ENCODE measurements at places on chromosomes 5 and 9.

GRCh38 chr9:86507212-86507630 is 153.0 kb upstream of the TUT7 start:
- H3K4me3 ChIP-seq = no peak overlapping the region
- no peaks in the 10 kb centered on the region for H3K4me1 ChIP-seq
- H3K36me3 ChIP-seq = no peaks in the 10 kb centered on the region
- peaks cover 6% of the 10 kb centered on the region for H3K27me3 ChIP-seq
- DNase-seq = no peak

DNA sequence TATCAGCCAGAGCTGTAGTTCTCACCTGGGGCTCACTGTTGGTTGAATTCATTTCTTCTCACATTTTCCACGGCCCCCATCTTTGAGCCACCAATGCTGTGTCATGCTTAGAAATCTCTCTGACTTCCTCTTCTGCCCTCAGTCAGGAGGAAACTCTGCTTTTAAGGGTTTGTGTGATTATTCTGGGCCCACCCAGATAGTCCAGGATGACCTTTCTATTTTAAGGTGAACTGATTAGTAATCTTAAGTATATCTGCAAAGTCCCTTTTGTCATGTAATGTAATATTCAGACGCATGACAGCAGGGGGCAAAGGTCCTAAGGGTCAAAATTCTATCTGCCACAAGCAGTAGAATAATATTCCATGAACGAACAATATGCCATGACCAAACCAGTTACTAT is 88.4 kb downstream of the AK8 start:
- H3K4me1 ChIP-seq = peaks cover 10% of the 10 kb centered on the region
- no peak overlapping the region for H3K27ac ChIP-seq
- no peak overlapping the region for H3K4me3 ChIP-seq
- peaks cover 22% of the 10 kb centered on the region for H3K27me3 ChIP-seq
- no peak for DNase-seq
- H3K36me3 ChIP-seq = no peaks in the 10 kb centered on the region

- H3K4me1 ChIP-seq = peaks cover 57% of the 10 kb centered on the region
- H3K27ac ChIP-seq = peak overlapping the region; percentile 86
- DNase-seq = no peak
- no peak overlapping the region for H3K4me3 ChIP-seq
- no peaks in the 10 kb centered on the region for H3K36me3 ChIP-seq
- no peaks in the 10 kb centered on the region for H3K27me3 ChIP-seq
Observed at GRCh38 chr5:41406424-41406823, 104.0 kb downstream of the PLCXD3 start.

DNA sequence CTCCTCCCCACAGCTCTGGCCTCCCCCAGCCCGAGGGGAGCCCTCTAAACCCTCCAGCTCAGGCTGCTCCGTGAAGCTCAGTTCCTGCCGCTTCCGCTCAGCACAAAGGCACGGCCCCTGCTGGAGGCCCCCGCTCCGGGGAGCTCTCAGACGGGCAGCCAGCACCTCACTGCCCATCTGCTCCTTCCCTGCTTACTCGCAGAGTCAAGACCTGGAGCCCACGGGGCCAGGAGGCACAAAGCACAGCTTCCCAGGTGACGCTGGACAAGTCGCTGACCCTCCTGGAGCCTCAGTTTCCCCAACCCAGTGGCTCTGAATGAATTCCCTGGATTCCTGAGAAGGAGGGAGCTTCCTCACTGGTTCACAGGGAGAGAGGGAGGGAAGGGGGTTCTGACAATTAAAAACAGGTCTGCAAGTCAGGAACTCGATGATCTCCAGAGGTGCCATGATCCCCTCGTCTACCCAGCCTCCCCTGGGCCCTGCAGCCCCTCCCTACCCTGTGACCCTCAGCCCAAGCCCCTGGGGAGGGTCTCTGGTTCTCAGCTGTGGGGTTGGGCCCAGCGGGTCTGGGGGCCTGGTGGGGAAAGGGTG is 36.2 kb downstream of the VAV2 start:
- no peaks in the 10 kb centered on the region for H3K27me3 ChIP-seq
- H3K27ac ChIP-seq = peak overlapping the region; percentile 57
- peaks cover 54% of the 10 kb centered on the region for H3K4me1 ChIP-seq
- no peak for DNase-seq
- H3K4me3 ChIP-seq = peak overlapping the region; percentile 41

DNA sequence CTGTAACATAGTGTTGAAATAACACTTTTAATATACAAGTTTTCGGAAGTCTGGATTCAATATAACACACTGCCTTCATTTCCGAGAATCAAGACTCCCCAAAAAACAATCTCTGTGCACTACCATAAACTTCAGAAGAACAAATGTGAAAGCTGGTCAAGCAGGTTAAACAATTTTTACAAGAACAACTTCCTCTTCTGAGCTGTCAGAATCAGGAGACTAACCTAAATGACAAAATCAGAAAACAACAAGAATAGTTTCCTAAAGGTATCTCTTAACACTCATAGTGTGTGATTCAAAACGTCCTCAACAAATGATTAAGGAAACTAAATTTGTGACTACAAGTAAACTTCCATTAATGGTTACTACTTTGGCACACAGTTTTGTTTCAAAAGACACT is 11.6 kb downstream of the C9orf72 start:
- peaks cover 69% of the 10 kb centered on the region for H3K36me3 ChIP-seq
- H3K4me3 ChIP-seq = no peak overlapping the region
- peaks cover 3% of the 10 kb centered on the region for H3K4me1 ChIP-seq

GRCh38 chr5:177302354-177303110 is 987 bp downstream of the RAB24 start:
- H3K27ac ChIP-seq = peak overlapping the region; percentile 93
- H3K36me3 ChIP-seq = peaks cover 34% of the 10 kb centered on the region
- no peak for DNase-seq

GRCh38 chr9:133784731-133785561 is 46.8 kb upstream of the SARDH start:
- no peak overlapping the region for H3K27ac ChIP-seq
- no peak for DNase-seq
- peaks cover 5% of the 10 kb centered on the region for H3K36me3 ChIP-seq
- H3K4me3 ChIP-seq = no peak overlapping the region

DNA sequence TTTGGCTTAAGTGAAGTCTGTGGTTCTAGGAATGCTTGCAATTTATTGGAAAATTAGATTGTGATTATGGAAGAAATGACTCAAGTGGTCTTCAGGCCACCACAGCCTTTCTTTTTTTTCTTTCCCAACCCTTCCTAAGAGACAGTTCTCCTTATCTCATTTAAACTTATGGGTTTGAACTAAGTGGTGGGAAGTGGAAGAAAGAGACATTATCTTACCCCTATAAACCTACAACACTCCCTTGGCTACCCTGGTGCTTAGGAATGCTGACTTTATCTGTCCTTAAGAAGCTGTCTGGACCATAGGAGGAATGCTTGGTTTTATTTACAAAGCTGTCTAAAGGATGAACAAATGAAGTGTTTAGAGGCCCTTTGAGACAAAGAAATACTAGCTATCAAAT is 5.1 kb upstream of the ERAP1 start:
- peaks cover 11% of the 10 kb centered on the region for H3K4me1 ChIP-seq
- H3K4me3 ChIP-seq = no peak overlapping the region
- no peaks in the 10 kb centered on the region for H3K36me3 ChIP-seq
- H3K27me3 ChIP-seq = no peaks in the 10 kb centered on the region

GRCh38 chr9:133701321-133701980 is 36.7 kb downstream of the SARDH start:
- H3K36me3 ChIP-seq = no peaks in the 10 kb centered on the region
- no peak overlapping the region for H3K4me3 ChIP-seq
- H3K27me3 ChIP-seq = peaks cover 51% of the 10 kb centered on the region
- peaks cover 15% of the 10 kb centered on the region for H3K4me1 ChIP-seq
- H3K27ac ChIP-seq = no peak overlapping the region

GRCh38 chr9:72589667-72590521 is 68.5 kb downstream of the TMC1 start:
- H3K4me3 ChIP-seq = no peak overlapping the region
- H3K27me3 ChIP-seq = no peaks in the 10 kb centered on the region
- H3K36me3 ChIP-seq = no peaks in the 10 kb centered on the region
- no peak for DNase-seq

DNA sequence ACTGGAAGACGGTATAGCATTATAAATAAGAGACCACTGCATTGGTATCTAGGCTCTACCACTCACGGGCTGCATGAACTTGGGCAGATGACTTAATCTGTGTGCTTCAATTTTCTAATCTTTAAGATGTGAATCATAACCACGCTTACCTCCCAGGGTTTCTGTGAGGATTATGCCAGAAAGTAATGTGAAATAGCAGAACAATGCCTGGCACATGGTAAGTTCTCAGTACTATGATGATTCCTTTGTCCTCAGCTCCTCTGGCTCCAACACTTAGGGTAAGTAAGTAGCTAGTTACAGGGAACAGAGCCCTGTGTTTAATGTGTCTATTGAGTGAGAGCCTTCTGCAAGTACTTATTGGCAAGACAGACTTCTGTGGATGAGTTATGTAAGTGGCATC is 31.1 kb downstream of the POU4F3 start:
- no peaks in the 10 kb centered on the region for H3K36me3 ChIP-seq
- no peak overlapping the region for H3K4me3 ChIP-seq
- no peak for DNase-seq
- no peaks in the 10 kb centered on the region for H3K4me1 ChIP-seq
- H3K27ac ChIP-seq = no peak overlapping the region

DNA sequence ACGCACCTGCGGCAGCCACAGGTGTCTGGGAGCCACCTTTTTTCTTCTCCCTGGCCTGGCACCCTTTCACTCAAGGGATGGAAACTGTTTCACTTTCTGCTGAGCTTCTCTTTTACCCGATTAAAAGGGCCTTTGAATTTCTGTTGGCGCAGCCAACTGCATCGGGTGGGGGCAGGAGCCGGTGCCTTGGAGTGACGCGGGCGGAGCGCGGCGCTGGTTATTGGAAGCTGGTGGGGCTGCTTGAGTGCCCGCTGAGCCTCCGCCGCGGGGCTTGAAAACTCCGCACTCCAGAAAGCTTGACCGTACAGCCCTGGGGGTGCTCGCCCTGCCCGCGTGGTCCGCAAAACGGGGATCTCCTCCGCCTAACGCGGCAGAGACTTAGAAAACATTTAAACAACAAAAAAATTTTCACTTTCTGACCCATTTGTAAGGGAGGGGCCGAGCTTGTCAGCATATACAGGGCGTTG is 52.0 kb upstream of the TJP2 start:
- peaks cover 26% of the 10 kb centered on the region for H3K4me1 ChIP-seq
- H3K27ac ChIP-seq = peak overlapping the region; percentile 90
- peak; percentile 71 for DNase-seq
- H3K27me3 ChIP-seq = no peaks in the 10 kb centered on the region
- peak overlapping the region; percentile 82 for H3K4me3 ChIP-seq

- H3K4me3 ChIP-seq = no peak overlapping the region
- peaks cover 61% of the 10 kb centered on the region for H3K27me3 ChIP-seq
- DNase-seq = no peak
- H3K27ac ChIP-seq = no peak overlapping the region
Observed at GRCh38 chr5:35233121-35233520, 2.8 kb upstream of the PRLR start.

GRCh38 chr9:38467404-38467803 is 43.1 kb upstream of the IGFBPL1 start:
- no peak overlapping the region for H3K27ac ChIP-seq
- no peak overlapping the region for H3K4me3 ChIP-seq
- H3K36me3 ChIP-seq = no peaks in the 10 kb centered on the region
- H3K27me3 ChIP-seq = peaks cover 63% of the 10 kb centered on the region
- H3K4me1 ChIP-seq = no peaks in the 10 kb centered on the region

DNA sequence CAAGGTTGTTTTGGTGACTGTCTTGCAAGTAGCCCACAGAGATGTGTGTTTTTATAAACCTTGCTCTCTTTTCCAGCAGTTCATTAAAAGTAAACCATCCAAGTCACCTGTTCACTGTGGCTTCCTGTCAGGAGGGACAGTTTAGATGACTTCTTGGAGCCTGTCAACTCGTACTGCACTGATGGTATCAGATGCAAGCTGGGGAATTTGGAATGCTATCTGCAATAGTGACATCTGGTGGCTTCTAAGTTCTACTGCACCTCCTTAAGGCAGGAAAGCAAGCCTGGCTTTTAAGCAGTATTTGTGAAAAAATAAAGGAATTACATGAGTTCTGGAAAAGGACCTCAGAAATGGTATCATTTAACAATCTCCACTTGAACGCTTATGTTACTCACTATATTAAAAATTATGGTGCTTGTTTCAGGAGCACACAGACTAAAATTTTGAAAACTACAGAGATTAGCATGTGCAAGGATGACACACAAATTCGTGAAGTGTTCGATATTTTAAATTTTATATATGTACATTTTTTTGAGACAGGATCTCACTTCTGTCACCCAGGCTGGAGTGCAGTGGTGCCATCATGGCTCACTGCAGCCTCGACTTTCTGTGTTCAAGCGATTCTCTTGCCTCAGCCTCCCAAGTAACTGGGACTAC is 164.0 kb downstream of the TTC39B start:
- no peaks in the 10 kb centered on the region for H3K36me3 ChIP-seq
- H3K27ac ChIP-seq = no peak overlapping the region
- no peaks in the 10 kb centered on the region for H3K4me1 ChIP-seq
- no peaks in the 10 kb centered on the region for H3K27me3 ChIP-seq

GRCh38 chr5:181243018-181243563 is 615 bp downstream of the RACK1 start:
- no peak for DNase-seq
- peak overlapping the region; percentile 99 for H3K27ac ChIP-seq
- peaks cover 82% of the 10 kb centered on the region for H3K4me1 ChIP-seq
- peaks cover 41% of the 10 kb centered on the region for H3K36me3 ChIP-seq

DNA sequence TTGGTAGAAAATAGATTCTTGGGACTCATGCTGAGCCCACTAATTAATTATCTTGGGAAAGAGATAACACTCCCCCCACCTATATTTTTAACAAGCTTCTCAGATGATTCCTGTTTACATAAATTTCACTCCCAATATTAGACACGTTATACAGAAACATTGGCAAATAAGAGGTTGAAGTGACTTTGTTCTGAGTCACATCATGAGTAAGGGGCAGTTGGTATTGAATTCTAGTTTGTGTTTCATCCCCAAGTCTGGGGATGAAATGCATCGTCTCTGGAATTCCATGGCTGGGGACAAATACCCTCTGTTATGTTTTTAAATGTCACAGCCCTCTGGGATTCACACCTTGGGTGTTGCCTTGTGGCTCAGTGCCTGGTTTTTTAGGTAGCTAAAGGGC is 41.0 kb downstream of the BASP1 start:
- H3K4me3 ChIP-seq = no peak overlapping the region
- peaks cover 38% of the 10 kb centered on the region for H3K27me3 ChIP-seq
- H3K4me1 ChIP-seq = no peaks in the 10 kb centered on the region
- no peak for DNase-seq
- no peaks in the 10 kb centered on the region for H3K36me3 ChIP-seq
- H3K27ac ChIP-seq = no peak overlapping the region

GRCh38 chr5:123090661-123091297 is 1.7 kb downstream of the PRDM6 start:
- H3K27me3 ChIP-seq = peaks cover 97% of the 10 kb centered on the region
- peaks cover 46% of the 10 kb centered on the region for H3K4me1 ChIP-seq
- no peaks in the 10 kb centered on the region for H3K36me3 ChIP-seq
- DNase-seq = no peak

GRCh38 chr5:34511063-34511462 is 145.1 kb upstream of the RAI14 start:
- peak overlapping the region; percentile 10 for H3K27ac ChIP-seq
- no peak overlapping the region for H3K4me3 ChIP-seq
- H3K4me1 ChIP-seq = peaks cover 7% of the 10 kb centered on the region
- H3K27me3 ChIP-seq = no peaks in the 10 kb centered on the region

All from left ventricle myocardium inferior (tissue), 1 donor.